GM20000 (cell line): ENCODE measurements at places on chromosomes 4 and X.

GRCh38 chr4:47413521-47413920, 50.0 kb downstream of the COMMD8 start:
- DNase-seq: no peak

DNA sequence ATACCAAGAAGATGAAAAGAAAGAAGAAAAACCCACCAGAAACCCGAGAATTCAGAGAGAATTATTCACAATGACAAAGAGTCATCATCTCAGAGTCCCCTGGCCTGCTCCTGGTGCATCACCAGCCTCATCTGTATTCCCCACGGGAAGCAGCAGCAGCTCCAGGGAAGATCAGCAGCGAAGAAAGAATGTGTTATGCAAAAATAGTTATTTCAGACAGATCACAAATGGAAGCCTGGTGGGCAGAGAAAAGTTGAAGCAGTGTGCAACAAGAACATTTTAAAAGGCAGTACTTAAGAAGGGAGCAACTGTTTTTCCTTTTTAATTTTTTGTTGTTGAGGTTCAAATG, 189.2 kb downstream of the PPP3CA start:
- no peak for DNase-seq

GRCh38 chr4:6322761-6323566, 53.3 kb downstream of the WFS1 start:
- no peak for DNase-seq

DNA sequence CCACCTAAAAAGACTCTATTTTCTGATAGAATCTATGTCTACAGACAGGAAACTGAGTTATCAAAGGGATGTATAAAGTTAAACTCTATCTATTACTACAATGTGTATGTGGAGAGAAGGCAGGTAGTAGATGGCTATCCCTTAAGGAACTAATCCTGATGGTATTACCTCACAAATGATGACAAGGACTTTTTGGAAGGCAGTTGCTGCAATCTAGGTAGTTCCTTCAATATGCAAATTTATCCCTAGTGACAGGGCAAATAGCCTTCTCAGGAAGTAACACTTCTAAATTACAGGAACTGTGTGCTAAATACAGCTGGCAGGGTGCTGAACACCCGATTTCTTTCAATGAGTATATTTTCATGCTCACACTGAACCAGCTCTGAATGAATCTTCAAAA, 177.4 kb downstream of the COL25A1 start:
- DNase-seq: no peak

DNA sequence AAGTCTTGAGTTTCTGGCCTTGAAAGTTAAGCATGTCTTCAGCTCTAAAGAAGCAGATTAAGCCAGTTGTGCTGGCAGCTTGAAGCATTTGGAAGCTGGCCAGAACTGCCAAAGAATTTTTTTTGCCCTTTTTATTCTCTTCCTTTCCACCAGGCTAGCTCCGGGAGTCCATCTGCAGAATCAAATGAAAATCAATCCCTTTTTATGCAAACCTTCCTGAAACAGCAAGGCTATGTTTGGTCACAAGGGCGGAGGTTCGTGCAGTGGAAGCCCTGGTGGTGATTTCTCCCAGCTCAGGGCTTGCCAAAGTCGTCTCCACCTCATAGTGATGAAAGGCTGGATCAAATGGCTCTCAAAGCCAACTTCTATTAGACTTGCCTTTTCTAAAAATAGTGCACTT, 21.6 kb upstream of the C4orf54 start:
- DNase-seq: no peak

DNA sequence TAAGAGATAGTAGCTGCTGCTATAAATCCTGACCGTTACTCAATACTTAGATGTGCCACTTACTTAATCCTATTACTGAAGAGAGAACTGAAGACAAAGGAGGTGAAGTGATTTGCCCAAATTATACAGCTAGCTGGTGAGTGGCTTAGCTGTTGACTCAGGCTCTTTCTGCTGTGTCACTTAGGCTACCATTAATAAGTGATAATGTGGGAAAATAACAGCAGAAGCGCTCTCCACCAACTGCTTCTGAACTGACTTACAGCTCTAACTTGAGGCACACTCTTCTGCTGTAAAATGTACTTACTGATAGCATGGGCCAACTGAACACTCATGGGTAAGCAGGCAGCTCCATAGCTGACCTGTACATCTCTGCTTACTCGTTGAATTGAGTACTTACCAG, 7.5 kb upstream of the KLHL5 start:
- DNase-seq: no peak

GRCh38 chrX:100659431-100660137, 15.6 kb downstream of the SRPX2 start:
- no peak for DNase-seq

DNA sequence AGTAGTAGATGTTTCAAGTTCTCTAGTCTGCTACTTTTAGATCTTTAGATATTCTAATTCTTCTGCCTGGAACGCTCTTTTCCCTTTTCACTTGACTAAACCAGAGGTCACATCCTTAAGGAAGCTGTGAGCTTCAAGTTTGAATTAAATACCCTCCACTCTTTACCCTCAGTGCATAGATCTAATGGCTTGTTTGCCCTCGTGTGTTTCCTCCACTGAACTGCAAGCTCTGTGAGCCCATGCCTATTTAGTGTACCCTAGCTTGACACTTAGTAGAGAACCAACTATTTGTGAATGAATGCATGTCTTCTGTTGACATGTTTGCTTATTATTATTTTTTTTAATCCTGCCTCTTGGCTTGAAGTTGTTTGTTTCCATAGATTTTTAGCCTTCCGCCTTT, 138.3 kb downstream of the PDE5A start:
- DNase-seq: no peak

DNA sequence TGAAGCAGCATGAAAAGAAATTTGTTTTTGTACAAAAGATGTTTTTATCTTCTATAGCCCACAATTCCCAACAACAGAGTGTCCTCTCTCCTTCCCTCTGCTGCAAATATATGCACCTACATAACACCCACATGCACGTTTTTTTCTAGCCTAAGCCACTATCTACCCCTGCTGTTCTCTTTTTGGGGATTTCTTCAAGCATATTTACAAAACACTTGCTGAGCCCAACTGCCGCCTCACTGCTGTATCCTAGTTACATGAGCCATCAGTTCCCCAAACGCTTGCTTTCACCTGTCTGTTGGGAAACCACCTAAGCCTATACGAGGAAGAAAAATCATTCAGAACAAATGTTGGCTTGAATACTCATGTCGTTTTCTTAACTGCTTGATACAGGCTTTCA, 127.2 kb downstream of the CHRNA9 start:
- DNase-seq: peak; percentile 59

- DNase-seq: peak; percentile 18
These were observed 808 bp downstream of the THAP6 start for GRCh38 chr4:75514949-75515612.

- DNase-seq: no peak
These were observed 55.8 kb downstream of the C4orf50 start for GRCh38 chr4:5962416-5962815.

GRCh38 chr4:89123451-89123851, 12.1 kb downstream of the TIGD2 start:
- no peak for DNase-seq

- no peak for DNase-seq
These were observed 53.3 kb upstream of the LAS1L start for GRCh38 chrX:65587616-65588526.

- DNase-seq: no peak
These were observed 66.0 kb upstream of the STOX2 start for GRCh38 chr4:183838987-183839712.

DNA sequence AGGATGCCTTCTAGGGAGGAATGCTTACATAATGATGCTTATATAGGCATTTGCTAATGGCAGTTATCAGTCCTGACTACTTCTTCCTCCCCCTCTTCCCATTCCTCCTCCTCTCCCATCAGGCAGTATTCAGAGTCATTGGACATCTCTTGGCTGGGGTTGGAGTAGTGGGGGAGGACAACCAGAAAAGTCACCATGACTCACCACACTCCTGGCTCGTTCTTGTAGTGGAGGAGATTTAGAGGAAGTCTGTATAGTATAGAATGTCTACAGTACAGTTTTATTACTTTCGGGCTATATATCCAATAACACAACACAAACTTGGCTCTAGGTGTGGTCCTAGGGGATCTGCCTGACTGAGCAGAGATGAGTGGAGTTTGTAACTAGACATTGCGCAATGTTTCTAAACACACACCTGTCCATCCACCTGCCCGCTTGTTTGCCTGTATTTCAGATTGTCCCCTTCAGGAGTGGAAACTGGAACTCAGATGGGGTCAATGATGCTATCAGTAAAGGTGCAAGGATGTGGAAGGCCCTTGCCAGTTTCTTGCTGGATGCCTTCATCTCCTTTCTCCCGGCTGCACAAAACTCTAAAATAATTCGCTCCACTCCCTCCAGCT, 27.9 kb upstream of the KIAA1210 start:
- DNase-seq: no peak

DNA sequence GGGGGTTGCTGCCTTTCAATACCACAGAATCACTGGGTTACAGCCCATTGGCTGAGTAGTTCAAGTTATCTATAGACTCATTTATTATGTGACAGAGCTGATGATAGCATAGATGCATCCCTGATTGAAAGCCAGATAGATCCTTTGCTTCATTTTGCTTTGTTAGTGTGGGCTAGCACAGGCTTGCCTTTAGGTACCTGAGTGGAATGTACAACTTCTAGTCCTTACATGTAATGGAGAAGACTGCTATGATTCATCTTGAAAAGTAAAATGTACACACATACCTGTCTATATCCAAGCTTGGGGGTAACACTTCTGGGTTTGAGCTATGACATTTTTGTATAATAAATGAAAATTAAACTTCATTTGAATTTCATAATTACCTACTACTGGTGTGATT, 226.0 kb upstream of the FTHL17 start:
- DNase-seq: no peak

DNA sequence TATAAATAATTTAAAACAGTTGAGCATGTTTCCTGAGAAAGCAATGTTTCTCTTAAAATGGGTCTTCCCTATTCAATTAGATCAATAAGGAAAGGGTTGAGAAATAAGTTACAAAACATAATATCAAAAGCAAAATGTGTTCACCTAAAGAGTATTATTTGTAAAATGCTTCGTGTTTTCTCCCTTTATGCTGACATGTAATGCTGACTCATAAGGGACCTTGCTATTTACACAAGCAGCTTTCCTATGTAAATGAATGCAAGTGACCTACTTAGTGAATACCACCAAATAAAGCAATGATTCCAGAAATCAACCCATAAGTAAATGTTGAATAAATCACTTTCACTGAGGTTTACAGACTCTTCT, 91.5 kb downstream of the ELOVL6 start:
- DNase-seq: peak; percentile 15

DNA sequence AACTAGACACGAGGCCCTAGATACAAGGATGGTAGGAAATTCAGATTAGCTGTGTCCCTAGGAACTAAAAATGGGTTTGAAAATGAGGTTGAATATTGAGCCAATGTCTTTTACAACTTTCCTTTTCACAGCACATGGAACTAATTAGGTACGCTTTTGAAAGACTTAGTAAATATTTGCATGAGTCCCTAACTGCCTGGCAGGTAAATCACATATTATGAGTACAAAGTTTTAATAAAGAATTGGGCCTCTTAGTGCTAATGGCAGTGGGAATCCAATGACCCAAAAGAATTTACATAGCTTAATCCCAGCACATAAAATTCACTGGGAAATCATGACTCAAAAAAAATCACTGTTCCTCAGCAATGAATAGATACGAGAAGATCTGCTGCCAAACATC, 16.8 kb downstream of the MUC7 start:
- DNase-seq: no peak

GRCh38 chr4:139710073-139710472, 44.5 kb downstream of the MGST2 start:
- DNase-seq: no peak

- no peak for DNase-seq
These were observed 69.4 kb downstream of the CLCN5 start for GRCh38 chrX:49991758-49992157.

DNA sequence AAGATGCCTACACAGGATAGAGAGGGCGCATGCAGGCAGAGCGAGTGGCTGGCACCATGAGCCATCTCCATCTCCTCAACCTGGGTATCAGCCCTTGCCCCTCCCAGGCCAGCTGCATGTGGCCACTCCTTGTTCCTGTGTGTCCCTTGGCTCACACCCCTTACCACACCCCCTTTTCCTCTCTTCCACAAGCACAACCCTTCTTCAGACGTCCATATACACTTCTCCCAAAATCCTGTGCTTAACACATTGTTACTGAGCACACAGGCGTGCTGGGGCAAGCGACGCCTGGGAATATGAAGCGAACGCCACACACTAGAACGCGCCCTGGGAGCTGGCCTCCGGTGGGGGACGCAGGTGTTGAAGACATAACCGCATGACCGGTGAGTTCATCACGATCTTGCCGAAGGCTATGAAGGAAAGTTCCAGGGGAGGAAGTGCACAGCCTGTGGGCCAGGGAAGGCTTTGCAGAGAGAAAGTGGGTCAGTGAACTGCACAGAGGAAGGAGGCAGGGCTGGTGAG, 19.1 kb upstream of the KIAA0232 start:
- DNase-seq: no peak

- DNase-seq: no peak
These were observed 44.4 kb downstream of the SEL1L3 start for GRCh38 chr4:25818371-25818871.

DNA sequence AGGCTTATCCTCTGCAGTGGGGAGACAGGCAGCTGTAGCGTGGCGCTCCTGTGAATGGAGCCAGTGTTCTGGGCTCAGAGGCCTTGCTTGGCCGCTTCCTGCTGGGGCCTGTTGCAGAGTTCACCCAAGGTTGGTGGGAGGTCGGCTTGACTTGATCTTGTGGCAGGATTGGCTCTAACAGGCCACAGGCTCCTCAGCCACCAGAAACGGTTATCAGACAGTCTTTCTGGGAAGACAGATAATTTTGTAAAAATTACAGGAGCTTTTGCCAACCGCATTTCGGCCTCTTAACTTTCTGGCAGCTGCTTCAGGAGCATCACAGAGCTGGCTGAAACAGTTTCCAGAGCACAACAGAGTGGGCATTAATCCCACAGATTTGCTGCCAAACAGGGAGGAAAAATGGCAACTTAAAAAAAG, 66.4 kb downstream of the DIPK2B start:
- DNase-seq: no peak

- no peak for DNase-seq
These were observed 24.3 kb downstream of the RGS12 start for GRCh38 chr4:3317011-3317655.

DNA sequence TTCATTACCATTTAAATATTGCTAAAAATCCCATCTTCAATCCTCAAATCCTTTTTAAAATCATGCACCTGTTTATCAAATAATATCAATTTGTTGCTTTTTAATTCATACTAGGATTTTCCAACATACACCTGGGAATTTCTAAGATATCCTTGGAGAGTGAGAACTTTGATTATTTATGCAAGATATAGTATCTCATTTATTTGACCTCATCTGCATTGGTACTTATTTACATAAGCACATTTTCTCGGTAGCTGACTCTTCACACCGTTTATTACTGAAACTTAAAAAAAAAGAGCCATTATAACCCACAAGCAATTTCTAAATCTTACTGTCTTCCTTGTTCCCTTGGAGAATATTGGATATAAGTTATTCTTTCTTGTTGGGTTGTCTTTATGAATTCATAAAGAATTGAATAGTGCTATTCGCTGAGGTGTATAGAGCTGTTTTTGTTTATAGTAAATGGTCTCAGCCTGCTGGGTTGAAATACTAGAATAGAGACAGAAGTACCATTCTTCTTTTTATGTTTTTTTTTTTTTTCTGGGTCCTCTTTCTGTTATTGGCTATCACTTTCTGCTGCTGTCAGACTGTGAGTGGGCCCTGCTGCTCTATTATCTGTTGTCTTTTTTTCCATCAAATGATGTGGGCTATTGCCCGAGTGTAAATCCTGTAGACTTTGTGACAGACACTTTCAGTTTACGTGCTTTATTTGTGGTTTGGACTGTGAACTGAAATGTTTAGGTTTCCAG, 2.9 kb downstream of the UGT8 start:
- DNase-seq: peak; percentile 44

- DNase-seq: peak; percentile 17
These were observed 600 bp downstream of the BEX4 start for GRCh38 chrX:103215425-103215991.
